ENCODE measurements at places on chromosomes 5 and 9. TPM values are rescaled to one million over a fixed set of nuclear protein-coding genes. Genes with fewer than 3 reads are reported as not detected.
A peak's percentile ranks its signal among the peaks of the same experiment; 100 is the strongest.

The DOCK2 gene
- 1.7 TPM for total RNA-seq

The ANKRD18B gene
- total RNA-seq = 6.7 TPM

The PTGS1 gene
- 0.84 TPM for total RNA-seq

The CAMK2A gene
- 0.31 TPM for total RNA-seq

The NDST1 gene
- 53.3 TPM for total RNA-seq

The SH3TC2 gene
- 0.27 TPM for total RNA-seq

The ARHGEF37 gene
- 1.3 TPM for total RNA-seq

DNA sequence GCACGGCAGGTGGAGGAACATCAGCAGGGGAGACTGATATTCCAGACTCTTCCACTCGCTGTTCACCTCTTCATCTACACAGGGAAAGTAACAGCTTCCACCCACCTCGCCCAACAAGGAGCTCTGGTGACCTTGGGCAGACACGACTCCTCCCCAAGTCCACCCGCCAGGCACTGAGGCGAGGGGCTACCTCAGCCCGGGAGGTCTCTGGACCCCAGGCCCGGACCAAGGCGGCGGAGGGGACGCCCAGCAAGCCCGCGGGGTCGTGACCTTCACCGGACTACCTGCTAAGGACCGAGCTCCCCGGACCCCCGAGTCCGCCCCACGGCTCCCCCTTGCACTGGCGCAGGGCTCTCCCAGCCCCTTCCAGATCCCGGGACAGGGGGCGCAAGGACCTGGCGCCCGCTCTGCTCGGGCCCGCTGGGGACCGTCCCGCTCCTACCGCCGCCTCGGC is 70.2 kb upstream of the LPCAT1 start:
- peaks cover 20% of the 10 kb centered on the region for H3K36me3 ChIP-seq
- H3K27ac ChIP-seq = no peak overlapping the region
- no peaks in the 10 kb centered on the region for H3K4me1 ChIP-seq
- peak overlapping the region; percentile 82 for H3K4me3 ChIP-seq
- DNase-seq = no peak

DNA sequence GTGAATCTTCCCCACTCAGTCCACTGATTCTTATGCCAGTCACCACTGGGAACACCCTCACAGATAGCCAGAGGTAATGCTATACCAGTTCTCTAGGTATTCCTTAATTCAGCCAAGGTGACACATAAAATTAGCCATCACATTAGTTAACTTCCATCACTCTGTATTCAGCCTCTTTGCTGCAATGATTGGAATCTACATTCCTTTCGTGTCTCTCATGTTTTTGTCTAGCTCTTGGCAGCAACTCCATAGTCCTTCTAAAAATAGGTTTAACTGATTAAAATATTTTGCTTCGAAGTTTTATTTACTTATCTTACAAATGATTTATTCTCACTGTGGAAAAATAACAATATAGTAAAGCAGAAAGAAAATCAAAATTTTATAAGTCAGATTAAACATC is 19.6 kb upstream of the RNF20 start:
- no peaks in the 10 kb centered on the region for H3K36me3 ChIP-seq
- H3K27me3 ChIP-seq = no peaks in the 10 kb centered on the region
- no peak overlapping the region for H3K27ac ChIP-seq
- H3K4me1 ChIP-seq = no peaks in the 10 kb centered on the region

GRCh38 chr5:151094030-151094851 is 13.4 kb upstream of the TNIP1 start:
- peaks cover 6% of the 10 kb centered on the region for H3K36me3 ChIP-seq
- H3K27me3 ChIP-seq = peaks cover 6% of the 10 kb centered on the region
- peaks cover 5% of the 10 kb centered on the region for H3K4me1 ChIP-seq
- H3K4me3 ChIP-seq = no peak overlapping the region
- DNase-seq = peak; percentile 55

GRCh38 chr5:15933259-15934207 is 246.1 kb downstream of the MARCHF11 start:
- no peak for DNase-seq
- H3K36me3 ChIP-seq = peaks cover 7% of the 10 kb centered on the region
- H3K4me3 ChIP-seq = no peak overlapping the region
- H3K27me3 ChIP-seq = no peaks in the 10 kb centered on the region
- H3K27ac ChIP-seq = no peak overlapping the region

DNA sequence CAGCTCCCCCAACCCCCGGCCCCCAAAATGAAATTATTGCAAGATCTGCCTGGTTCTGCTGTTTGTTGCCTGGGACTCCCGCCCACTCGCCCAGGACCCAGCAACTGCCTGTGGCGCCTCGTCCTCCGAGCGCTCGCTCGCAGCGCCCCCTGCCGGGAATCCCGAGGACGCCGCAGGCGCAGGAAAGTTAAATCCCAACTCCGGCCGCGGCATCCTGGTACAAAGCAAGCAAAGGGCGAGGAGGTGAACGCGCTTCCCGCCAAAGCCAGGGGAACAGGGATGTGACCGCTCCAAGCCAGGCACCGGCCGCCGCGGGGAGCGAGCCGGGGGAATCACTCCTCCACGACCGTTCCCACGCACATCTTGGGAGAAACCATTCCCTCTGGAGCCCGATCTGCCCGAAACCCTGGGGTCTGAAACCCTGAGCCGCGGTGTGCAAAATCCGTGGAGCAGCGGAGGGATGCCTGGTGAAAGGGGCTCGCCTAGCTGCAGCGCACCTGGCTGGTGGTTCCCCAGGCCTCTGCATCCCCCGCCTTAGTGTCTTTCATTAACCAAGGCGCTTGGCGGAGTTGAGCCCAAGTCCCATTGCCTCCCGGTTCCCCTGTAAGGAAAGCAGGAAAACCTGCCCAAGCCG is 1.3 kb downstream of the SEMA5A start:
- H3K4me1 ChIP-seq = peaks cover 3% of the 10 kb centered on the region
- peak; percentile 97 for DNase-seq
- H3K27me3 ChIP-seq = no peaks in the 10 kb centered on the region

- no peaks in the 10 kb centered on the region for H3K36me3 ChIP-seq
- H3K4me1 ChIP-seq = no peaks in the 10 kb centered on the region
- no peaks in the 10 kb centered on the region for H3K27me3 ChIP-seq
- DNase-seq = no peak
- H3K27ac ChIP-seq = no peak overlapping the region
Measured at GRCh38 chr5:73591698-73592501, 26.4 kb downstream of the UTP15 start.

DNA sequence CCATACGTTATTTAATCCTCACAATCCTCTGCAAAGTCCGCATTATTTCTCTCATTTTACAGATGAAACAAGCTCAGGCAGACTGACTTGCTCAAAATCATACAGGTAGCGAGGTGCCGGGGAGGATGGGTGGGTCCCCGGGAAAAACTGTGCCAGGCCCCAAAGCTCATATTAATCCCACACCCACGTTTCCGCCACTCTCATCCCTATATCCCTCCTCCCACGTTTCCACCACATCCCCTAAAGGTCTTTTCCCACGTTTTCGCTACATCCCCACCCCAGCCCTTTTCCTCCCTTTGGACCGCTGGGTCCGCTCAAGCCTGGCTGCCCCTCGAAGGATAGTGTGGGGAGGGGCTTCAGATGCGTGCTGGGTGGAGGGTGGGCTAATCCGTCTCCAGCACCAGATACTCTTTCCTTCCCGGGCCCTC is 434 bp upstream of the FSD1L start:
- H3K27me3 ChIP-seq = no peaks in the 10 kb centered on the region
- DNase-seq = no peak
- peaks cover 13% of the 10 kb centered on the region for H3K4me1 ChIP-seq
- peak overlapping the region; percentile 86 for H3K4me3 ChIP-seq

DNA sequence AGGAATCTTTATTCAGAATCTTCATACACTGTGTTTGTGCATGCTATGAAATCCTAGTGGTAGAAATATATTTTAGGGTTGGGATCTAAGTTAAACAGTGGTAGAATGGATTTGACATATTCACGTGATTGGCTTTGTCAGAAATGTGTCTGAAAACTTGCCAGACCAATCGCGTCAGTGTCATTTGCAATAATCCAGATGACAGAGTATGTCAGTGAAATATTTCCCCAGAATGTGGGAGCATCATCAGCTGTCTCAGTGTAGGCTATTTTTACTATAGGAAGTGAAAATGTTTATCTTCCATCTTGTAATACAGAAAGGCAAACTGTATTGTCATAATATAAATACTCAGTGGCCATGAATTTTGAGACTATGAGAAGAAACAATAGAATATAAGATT is 220.6 kb upstream of the EDIL3 start:
- no peaks in the 10 kb centered on the region for H3K36me3 ChIP-seq
- H3K4me1 ChIP-seq = no peaks in the 10 kb centered on the region
- H3K4me3 ChIP-seq = no peak overlapping the region
- no peak for DNase-seq

- H3K27ac ChIP-seq = no peak overlapping the region
- no peaks in the 10 kb centered on the region for H3K4me1 ChIP-seq
- no peak for DNase-seq
Measured at GRCh38 chr9:105331755-105332154, 87.3 kb downstream of the SLC44A1 start.

DNA sequence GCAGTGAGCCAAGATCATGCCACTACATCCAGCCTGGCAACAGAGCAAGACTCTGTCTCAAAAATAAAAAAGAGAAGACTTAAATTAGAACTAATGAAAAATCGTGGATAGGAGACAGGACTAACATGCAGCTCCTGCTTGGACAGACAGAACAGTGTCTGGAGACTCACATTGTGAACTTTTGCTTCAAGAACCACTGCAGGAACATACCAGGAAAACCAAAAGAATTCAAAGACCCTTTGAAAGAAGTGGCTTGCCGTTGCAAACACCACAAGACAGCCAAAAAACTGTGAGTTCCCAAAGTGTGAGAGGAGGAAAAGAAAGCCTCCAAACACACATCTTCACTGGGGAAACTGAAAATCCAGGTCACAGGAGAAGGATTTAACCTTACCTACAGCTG is 48.8 kb upstream of the SNAPC3 start:
- no peaks in the 10 kb centered on the region for H3K4me1 ChIP-seq
- no peak overlapping the region for H3K4me3 ChIP-seq
- no peaks in the 10 kb centered on the region for H3K36me3 ChIP-seq
- H3K27me3 ChIP-seq = no peaks in the 10 kb centered on the region
- H3K27ac ChIP-seq = no peak overlapping the region

DNA sequence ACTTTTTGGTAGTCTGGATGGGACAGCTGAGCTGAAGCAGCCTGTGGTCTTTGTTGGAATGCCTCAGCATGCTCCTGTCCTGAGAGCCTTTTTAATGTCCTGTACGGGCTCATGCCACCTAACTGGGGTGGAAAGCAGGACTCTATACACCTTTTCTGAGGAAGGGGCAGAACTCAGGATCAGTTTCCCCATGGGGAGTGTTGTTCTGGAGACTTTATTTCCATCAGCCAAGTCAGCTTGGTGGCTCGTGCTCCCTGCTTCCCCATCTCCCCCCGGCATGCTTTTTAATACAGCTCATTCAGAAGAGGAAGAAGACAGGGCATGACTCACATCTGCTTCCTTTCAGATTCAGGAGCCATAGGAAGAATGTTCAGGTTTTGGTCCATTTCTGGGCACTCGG is 5.1 kb upstream of the SEPTIN8 start:
- peaks cover 55% of the 10 kb centered on the region for H3K27me3 ChIP-seq
- no peak overlapping the region for H3K27ac ChIP-seq
- H3K36me3 ChIP-seq = no peaks in the 10 kb centered on the region
- H3K4me1 ChIP-seq = no peaks in the 10 kb centered on the region
- no peak for DNase-seq

DNA sequence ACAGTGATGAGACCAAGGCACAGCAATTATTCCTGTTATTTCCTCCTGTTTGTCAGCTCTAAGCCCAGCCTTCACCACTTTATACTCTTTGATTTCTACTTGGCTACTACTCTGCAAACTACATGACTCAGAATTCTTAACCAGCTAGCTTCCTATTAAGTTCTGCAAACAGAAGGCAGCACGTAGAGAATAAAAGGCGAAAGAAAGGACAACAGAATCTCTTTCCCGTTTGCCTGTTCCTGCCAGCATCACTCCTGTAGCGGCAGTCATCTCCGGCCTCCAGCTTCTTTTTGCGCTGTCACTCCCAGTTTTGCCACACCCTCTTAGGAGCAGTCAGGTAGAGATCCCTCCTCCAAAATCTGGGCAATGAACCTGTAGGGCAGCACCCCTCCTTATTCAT is 29.9 kb downstream of the DPYSL3 start:
- DNase-seq = no peak
- no peaks in the 10 kb centered on the region for H3K27me3 ChIP-seq
- H3K36me3 ChIP-seq = no peaks in the 10 kb centered on the region
- no peak overlapping the region for H3K27ac ChIP-seq

DNA sequence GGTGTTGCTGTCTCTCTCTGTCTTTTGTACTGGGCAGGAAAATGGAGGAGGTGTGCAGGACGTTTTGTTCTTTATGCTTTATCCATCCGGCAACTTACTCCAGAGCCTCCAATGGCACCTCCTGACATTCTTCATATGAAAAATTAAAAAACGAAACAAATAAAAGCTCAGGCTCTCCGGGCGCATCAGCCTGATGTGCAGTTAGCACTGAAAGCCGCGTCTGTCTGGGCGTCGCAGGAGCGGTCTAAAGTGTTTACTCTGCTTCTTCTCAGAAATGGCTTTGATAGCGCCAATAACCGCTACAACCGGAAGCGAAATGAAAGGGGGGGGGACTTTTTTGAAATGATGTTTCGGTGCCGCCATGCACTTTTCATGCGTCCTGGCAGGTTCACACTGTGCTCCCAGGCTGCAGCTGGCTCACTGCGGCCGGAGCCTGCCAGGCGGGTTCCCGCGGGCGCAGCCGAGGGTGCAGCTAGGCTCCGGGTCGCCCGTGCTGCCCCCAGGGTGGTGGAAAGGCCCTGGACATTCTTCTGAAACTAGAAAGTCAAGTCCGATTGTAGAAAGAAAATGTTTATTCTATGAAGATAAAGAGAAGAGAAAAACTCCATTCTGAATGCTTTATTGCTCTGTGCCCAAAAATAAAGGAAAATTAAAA is 407.7 kb upstream of the IRX1 start:
- H3K4me1 ChIP-seq = no peaks in the 10 kb centered on the region
- no peak for DNase-seq
- no peaks in the 10 kb centered on the region for H3K36me3 ChIP-seq
- no peak overlapping the region for H3K4me3 ChIP-seq
- H3K27ac ChIP-seq = no peak overlapping the region

DNA sequence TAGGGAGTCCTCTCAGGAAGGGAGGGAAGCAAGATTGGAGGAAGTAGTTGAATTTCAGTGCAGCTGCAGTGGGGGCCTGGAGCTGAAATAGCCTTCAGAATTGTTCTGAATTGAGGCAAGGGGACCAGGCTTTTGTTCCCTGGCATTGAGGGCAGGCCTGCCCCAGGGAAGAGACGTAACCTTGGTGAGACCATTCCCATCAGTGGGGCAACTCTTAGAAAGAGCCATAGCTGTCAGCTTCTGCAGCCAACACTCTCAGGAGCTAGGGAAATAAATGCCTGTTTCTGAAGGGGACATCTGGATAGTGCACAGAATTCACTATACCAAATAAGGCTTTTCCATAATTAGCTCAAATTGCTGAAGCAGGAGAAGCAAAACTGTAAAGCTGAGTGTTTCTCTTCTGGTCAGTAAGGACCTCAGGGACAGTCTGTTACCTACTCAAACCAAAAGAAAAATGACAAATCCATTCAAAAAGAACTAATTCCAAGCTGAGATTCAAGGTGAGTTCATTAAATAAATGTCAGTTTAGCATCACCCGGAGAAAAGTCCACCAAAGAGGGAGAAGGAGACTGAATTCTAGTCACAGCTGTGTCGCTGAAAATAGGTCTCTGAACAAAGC is 44.0 kb downstream of the LYRM7 start:
- no peaks in the 10 kb centered on the region for H3K27me3 ChIP-seq
- peaks cover under 1% of the 10 kb centered on the region for H3K4me1 ChIP-seq
- peak overlapping the region; percentile 42 for H3K27ac ChIP-seq
- H3K36me3 ChIP-seq = no peaks in the 10 kb centered on the region
- DNase-seq = no peak

Measured in endodermal cell (in vitro differentiated cells).